ENCODE measurements at places on chromosomes 2 and 18. TPM values are rescaled to one million over a fixed set of nuclear protein-coding genes. Genes with fewer than 3 reads are reported as not detected.

DNA sequence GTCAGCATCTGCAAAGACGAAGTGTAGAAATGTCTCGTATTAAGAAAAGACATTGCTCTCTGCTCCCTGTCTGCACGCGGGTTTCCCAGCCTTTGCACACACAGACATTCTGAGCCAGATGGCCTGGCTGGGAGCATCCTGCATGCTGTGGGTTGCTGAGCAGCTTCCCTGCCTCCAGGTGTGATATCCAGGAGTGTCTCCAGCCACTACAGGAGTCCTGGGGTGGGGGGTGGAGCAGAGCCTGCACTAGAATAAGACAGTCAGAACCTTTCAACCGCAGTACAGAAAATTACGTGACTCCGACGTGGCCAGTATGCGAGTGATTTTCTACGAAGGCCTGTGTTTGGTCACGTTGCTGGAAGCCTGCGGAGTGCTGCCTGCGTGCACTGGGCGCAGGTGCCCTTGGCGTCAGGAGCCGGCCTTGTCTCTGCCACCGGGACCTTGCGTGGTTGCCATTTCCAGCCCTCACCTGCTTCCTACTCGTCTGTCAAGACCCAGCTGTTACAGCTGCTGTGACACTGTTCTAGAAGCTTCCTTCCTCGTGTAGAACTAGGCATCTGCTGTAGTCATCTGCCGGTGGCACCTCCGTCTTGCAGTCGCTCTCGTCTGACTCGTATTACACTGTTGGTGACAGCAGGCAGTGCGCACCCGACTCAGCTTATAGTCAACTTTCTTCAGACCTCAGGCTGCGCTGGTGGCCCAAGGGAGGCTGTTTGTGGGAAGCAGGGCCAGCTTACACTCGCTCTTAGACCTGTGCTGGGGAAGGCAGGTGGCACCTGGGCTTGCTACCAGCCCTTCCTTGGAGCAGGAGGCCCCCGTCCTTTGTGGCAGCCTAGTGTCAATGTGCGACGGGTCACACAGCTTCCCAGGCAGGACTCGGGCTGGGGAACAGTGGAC is 11.2 kb downstream of the CTDP1 start:
- H3K27me3 ChIP-seq, result no peaks in the 10 kb centered on the region
- no peak for DNase-seq

Gene RPL31
- total RNA-seq, result 1,335 TPM

DNA sequence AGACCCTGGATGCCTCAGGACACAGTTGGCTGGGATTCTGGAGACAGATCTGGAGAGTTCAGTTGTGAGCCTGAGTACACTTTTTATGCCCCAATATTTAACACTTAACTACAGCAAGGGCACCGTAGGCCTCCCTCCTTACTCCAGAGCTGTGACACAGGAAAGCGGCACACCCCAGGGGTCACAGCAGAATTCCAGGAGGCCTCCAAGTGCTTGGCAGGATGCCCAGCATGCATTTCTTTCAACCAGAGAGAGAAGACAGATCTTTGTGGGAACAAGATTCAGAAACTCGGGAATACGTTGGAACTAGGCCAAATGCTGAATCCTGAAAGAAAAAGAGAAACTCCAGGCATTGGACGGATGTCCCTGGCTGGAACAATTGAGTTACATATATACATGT is 199.2 kb upstream of the NT5C1B start:
- no peak overlapping the region for H3K4me3 ChIP-seq
- peak; percentile 88 for DNase-seq
- H3K27me3 ChIP-seq, result no peaks in the 10 kb centered on the region
- H3K4me1 ChIP-seq, result peaks cover 53% of the 10 kb centered on the region
- H3K36me3 ChIP-seq, result peaks cover 10% of the 10 kb centered on the region
- H3K27ac ChIP-seq, result peak overlapping the region; percentile 82

DNA sequence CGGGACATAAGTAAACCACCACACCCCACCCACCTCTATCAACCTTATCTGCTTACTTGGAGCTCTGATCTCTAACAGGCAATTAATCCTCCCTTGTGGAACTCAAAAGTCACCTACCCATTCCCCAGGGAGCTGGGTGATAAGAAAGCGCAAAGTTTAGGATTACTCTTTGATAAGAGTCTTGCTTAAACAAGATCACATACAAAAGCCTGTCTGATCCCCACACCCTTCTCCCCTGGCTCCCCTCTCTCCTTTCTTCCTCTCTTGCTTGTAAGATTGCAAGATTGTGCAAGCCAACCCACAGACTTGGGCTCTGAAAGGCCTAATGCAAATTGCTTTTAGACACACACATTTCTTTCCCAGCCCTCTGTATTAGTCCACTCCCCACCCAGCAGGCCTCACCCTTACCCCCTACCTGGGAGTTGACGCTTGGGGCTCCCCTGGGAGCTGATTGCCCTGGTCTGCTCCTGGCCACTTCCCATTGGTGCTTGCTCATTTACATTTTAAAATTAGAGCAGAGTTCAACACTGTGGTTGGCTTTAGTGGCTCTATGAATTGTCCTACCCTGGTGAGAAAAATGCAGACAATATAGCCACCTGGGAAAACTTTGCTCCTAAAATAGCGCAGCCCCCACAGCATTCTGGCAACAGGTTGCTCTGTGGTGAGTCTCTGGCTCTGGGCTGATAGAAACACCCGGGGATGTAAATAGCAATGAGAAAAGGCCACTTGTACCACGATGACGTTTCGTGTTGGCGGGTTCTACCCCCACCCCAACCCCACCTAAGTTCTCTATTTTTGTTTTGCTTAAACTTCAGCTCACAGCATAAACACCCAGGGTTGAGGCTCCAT is 92.8 kb upstream of the MSH2 start:
- H3K4me1 ChIP-seq, result peaks cover 32% of the 10 kb centered on the region
- H3K36me3 ChIP-seq, result no peaks in the 10 kb centered on the region
- H3K4me3 ChIP-seq, result no peak overlapping the region
- DNase-seq, result no peak

Gene FSHR
- not detected for total RNA-seq

Gene CHST10
- 17.3 TPM for total RNA-seq
